ENCODE measurements at places on chromosomes 4 and X.

- no peak for DNase-seq
Observed at GRCh38 chrX:38060331-38060878, 54.1 kb downstream of the SYTL5 start.

- DNase-seq: no peak
Observed at GRCh38 chrX:77114501-77114900, 332.7 kb upstream of the FGF16 start.

DNA sequence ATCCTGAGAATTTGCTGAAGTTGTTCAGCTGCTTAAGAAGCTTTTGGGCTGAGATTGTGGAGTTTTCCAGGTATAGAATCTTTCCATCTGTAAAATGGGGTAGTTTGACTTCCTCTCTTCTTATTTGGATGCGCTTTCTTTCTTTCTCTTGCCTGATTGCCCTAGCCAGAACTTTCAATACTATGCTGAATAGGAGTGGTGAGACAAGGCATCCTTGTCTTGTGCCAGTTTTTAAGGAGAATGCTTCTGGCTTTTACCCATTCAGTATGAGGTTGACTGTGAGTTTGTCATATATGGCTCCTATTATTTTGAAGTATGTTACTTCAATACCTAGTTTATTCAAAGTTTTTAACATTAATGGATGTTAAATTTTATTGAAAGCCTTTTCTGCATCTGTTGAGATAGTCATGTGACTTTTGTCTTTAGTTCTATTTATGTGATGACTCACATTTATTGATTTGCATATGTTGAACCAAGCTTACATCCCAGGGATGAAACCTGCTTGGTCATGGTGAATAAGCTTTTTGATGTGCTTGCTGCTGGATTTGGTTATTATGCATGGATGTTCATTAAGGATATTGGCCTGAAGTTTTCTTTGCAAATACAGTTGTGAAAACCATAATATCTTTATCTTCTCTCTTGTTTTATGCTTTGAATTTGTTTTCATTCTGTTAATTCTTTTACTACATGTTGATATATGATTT lies 573.8 kb upstream of the NDST4 start:
- no peak for DNase-seq

DNA sequence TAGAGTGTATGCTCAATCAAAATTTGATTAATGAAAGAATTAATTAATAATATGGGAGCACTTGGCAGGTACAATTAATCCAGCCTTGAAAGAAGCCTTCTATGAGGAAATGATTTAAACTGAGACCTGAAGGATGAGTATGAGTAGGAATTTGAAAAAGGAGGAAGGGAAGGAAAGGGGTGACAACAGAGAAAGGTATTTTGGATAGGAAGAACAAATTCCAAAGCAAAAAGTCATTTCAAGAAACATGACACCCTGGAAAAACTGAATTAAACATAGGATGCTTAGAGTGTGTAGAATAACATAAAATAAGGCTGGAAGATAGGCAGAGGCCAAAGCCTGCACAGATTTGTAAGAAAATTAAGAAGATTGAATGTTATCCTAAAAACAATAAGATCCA lies 29.6 kb downstream of the PHOX2B start:
- no peak for DNase-seq

Measured in NB4 (cell line).